ENCODE measurements at places on chromosomes 11 and 22.

DNA sequence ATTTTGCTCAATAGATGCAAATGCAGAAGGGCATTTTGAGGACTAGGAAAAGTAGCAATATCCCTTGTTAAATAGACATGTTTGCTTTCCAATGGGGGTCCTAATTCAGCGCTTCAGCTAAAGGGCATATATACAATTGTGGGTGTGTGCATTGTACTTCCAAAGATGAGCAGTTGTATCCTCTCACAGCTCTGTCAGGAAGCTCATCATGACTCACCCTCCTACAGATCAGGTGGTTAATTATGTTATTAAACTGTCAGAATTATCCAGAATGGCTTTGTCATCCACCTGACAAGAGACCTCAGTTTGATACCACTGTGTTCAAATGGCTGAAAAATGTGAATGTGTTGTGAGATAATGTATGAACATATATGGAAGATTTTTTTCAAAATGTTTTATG, 252.2 kb upstream of the MTNR1B start:
- no peak for DNase-seq

DNA sequence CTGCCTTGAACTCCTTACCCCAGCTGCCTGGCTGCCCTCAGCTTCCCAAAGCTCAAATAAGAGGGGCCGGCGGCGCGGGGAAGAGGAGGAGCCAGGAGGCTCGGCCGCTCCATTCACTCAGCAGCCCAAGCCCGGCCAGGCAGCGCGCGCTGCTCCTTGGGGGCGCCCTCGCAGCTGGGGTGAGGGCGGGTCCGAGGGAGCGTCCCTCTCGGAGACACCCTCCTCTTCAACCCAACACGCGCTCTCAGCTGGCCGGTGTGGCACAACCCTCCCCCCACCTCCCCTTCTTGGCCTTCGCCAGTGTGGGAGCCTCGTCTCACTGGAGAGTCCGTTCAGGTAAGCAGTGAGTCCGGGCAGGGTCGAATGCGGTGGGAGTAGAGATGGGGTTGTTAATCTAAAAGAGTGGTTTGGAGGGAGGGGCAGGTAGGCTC, at the start of gene WT1:
Gene WT1, minus strand, starts transcription at position 29 of the 431 bp plus-strand sequence.
- no peak for DNase-seq

DNA sequence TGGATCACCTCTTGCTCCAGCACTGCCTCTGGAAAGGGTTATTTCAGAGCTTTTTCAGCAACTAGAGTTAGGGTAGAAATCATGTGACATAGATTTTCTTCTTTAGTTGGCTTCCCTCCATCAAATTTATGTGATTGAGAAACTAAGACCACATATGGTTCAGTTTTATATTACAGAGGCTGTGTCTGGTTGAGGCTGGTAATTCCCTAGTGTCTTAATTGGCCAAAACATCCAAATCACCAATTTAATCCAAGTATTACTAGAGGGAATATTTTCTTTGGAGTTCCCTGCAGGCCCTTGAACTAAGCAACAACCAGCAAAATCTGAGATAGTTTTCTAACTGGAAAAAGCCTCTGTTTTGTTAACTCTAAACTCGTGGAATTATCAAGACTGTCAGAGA, 136.3 kb downstream of the ARHGAP42 start:
- DNase-seq: peak; percentile 76

GRCh38 chr22:48796310-48797015, 1031.2 kb downstream of the BRD1 start:
- no peak for DNase-seq

DNA sequence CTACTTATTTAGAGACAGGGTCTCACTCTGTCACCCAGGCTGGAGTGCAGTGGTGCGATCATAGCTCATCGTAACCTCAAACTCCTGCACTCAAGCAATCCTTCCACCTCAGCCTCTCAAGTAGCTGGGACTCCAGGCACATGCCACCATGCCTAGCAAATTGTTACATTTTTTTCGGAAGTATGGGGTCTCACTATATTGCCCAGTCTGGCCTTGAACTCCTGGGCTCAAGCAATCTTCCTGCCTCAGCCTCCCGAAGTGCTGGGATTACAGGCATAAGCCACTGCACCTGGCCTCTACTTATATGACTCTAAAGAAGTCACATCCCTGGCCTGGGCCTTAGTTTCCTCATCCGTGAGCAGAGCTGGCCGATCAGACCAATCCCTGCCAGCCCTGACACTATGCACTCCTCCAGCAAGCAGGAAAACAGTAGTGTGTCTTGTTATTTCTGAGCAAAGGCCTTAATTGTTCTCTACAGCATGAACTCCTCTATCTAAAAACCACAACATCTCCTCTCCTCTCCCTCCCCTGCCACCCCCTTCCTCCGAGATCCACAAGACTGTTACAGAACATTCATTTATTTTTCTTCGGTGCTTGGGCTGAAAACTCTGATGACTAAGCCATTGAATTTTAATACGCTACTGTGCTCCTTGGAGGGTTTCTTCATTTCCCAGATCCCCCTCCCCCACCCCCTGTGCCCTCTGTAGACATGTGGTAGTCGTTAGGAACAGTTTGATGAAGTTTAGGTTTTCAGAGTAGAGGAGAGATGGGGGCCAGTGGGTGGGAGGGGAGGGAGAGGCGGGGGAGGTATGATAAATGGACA, 91.5 kb downstream of the ABTB2 start:
- peak; percentile 75 for DNase-seq

DNA sequence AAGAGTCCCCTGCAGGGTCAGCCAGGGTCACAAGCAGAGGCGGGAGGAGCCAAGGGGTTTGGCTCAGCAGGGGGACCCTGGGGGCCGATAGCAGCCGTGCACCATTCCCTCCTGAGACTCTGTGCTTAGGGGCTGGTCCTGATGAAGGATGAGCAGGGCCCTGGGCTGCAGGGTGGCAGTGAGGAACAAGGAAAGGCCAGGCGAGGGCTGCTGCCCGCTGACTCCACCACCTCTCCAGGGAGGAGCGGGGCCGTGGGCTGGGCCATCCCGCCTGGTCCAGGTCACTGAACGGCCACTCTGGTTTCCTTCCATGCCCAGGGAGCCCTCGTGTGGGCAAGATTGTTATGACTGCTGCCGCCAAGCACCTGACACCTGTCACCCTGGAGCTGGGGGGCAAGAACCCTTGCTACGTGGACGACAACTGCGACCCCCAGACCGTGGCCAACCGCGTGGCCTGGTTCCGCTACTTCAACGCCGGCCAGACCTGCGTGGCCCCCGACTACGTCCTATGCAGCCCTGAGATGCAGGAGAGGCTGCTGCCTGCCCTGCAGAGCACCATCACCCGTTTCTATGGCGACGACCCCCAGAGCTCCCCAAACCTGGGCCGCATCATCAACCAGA, 9.2 kb upstream of the NDUFS8 start:
- DNase-seq: no peak

DNA sequence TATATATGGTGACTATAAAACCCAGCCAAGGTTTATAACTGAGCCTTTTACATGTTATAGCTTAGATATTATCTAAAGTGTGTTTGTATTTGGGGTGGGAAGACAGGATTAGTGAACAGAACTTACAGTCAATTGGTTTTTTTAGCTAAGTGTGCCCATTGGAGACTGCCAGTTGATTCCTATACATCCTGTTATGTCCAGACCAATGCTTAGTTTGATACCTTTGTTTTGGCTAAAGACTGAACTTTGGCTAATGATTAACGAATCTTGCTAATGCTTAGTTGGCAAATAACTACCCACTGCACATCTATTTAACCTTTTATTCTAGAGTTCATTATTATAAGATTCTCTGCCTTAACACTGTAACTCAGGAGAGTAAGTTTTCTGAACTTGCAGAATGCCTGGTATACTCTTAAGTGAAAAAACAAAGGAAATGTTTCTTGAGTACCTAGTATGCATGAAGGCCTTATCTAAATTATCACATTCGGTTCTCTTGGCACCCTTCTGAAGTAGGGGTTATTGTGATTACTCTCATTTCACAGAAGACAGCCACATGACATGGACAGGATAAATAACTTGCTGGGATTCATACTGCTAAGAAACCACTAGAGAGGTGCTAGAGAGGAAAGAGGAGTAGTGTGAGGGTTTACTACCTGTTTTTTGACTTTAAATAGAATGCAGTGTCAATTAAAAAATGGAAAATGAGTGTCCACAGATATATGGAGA, 54.0 kb downstream of the KREMEN1 start:
- no peak for DNase-seq

DNA sequence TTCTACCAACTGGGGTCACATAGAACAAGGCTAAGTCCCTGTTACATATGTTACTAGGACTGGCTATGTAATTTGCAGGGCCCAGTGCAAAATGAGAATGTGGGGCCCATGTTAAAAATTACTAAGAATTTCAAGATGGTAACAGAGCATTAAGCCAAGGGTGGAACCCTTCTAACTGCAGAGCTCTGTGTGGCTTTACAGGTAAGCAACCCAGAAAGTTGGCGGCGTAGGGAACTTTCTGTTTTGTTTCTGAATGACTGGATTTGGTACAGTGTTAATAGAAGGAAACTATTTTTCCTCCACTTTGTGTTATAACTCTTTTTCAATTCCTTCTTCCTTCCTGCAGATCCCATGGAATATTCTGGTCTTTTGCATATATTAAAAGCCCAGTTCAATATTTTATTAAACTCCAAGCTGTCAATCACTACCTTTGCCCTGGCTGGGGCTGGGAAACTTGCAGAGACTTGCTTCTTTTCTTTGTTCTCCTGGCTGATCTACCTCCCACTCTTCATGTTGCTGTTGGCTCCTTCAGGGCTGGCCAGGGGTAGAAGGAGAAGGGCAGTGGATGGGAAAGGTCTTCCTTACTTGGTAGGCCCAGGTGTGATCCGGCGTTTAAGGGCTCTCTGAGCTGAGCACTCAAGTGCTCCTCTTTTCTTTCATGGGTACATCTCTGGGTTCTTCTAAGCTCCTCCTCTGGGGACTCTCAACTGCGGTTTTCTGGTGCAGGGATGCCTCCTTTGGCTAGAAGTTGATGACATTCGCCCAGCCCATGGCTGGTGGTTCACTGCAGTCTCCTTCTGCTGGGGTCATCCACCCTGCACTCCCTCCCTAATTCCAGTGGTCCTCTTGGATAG, 67.7 kb downstream of the SNX19 start:
- no peak for DNase-seq

GRCh38 chr22:46538814-46539160, 1.4 kb upstream of the CELSR1 start:
- DNase-seq: peak; percentile 65

- DNase-seq: no peak
These were observed 25.1 kb downstream of the OR10A6 start for GRCh38 chr11:7905961-7906429.

DNA sequence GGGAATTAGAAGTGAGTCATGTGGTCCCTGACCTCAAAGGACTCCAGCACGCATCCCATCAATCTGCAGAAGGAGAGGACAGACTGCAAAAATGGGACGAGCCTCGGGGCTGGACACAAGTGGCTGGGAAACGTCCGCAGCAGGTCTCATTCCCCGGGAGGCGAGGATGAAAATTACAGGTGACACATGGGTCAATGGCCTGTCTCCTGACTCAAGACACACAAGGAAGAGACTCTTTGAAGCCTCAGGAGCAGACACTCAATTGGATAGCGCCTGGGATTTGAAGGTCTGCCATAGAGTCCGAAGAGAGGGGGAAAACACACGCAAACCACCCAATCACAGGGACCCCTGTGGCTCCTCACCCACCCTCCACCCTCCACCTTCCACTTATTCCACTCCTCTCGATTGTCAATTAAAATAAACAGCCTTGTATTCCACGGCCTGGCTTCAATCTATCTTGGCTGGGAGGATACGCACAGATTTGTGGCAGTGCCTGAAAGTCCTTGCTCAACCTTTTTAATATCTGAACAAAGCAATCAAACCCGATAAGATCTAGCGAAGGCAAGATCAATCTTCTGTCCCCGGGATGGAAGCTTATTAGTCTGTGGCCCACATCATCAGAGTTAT, 101.8 kb upstream of the CADM1 start:
- no peak for DNase-seq

- DNase-seq: no peak
These were observed 3.7 kb upstream of the MTFP1 start for GRCh38 chr22:30421695-30422480.

DNA sequence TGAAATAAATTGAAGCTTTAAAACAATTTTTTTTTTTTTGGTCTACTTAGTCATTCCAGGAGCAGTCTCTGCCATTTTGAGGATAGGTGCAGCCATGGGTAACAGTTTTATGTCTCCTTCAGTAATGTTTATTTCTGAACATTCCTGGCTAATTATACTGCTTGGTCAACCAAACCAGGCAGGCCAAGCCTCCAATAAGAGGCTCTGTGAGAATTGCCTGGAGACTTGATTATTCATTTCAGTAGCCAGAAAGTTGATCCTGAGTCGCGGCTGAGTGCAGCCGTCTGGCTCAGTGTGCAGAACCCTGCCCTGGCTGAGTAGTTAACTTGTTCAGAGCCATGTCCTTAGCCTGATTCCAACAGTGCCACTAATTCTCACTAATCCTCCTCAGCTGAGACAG, 364.0 kb upstream of the FAT3 start:
- DNase-seq: no peak

DNA sequence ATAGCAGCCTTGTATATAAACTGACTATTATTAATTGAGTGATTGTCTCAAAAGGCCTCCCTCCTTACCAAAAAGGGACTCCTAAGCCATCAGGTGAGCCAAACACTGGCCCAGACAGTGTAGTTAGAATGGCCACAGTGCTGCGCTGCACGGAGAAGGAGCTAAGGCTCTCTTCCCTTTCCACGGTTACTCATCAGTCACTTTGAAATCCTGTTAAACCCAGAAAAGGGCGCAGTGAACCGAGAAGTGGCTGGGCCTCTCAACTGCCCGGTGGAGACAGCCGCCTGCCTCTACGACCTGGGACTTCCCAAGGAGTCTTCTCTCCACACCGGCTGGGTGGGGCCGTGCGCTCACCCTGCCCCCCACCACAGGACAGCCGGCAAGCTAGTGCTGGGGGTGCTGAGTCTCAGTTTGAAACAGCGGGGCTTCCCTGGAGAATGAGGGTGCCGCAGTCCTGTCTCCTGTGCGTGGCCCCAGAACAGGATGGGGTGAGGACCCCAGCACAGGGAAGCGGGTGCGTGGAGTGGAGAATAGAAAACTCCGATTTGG, 1.3 kb downstream of the MYH9 start:
- peak; percentile 50 for DNase-seq

- DNase-seq: no peak
These were observed 26.0 kb downstream of the OSBPL5 start for GRCh38 chr11:3139086-3139440.

DNA sequence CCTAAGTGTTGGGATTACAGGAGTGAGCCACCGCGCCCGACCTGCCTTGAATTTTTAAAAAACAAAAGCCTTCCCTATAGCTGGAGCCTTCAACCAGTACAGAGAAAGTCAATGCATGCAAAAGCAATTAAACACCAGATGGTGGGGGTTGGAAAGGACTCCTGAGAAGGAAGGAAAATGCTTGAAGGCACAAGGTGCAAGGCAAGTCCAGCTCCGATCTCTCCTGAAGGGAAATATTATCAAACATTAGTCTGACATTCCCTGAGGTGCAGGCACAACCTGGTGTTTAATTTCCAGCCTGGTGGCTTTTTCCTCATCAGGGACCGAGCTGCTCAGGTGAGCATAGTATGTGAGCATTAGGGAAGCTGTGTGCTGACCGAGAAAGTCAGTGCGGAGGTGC, 12.9 kb upstream of the RAPSN start:
- DNase-seq: no peak

Measured in muscle of leg (tissue), 16 donors.